ENCODE measurements at places on chromosomes 12 and 14. TPM values are rescaled to one million over a fixed set of nuclear protein-coding genes. Genes with fewer than 3 reads are reported as not detected.
A peak's percentile ranks its signal among the peaks of the same experiment; 100 is the strongest.

Gene PRPH
- not detected for total RNA-seq

Gene MYH6
- total RNA-seq = not detected

- H3K27me3 ChIP-seq = no peaks in the 10 kb centered on the region
- DNase-seq = no peak
- no peaks in the 10 kb centered on the region for H3K4me1 ChIP-seq
- H3K27ac ChIP-seq = no peak overlapping the region
- no peak overlapping the region for H3K4me3 ChIP-seq
- no peaks in the 10 kb centered on the region for H3K36me3 ChIP-seq
Observed at GRCh38 chr12:40647651-40648050, 44.6 kb upstream of the CNTN1 start.

DNA sequence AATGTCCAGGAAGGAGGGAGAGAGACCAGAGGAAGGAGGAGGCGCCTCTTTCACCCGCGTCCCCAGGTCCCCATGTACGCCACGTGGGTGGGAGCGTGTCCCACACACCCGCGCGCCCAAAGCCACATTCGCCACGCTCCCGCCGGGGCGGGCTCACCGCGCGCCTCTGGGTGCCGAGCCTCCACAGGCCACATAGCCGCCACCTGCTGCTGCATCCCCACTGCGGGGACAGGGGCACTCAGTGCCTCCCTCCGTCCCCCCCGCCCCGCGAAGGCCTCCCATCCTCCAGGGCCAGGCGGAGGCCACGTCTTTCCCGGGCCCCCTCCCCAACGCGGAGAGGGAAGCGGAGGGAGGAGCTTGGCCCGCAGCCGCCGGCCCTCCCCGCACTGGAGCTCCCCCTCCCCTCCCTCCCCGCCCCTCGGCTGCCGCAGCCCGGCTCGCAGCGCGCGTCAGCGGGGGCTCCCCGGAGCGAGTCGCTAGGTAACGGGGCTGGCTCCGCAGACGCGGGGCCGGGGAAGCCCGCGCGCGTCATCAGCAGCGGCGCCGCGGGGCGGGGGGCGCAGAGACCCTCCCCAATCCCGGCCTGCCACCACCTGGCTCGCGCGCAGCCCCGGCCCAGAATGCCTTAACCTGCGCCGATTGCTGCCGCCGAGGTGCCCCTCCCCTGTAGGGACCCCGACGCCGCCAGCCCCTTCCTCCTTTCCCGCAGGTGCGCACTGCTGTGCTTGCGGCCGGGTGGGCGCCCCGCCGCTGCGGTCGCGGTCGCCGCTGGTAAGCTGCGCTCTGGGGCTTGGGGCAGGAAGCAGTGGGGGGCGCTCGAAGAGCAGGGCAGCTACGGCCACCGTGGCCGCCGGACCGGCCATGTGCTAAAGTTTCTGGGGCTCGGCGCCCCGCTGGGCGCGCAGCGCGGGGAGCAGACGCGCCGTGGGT lies 536 bp upstream of the TUNAR start:
- H3K4me3 ChIP-seq = no peak overlapping the region
- no peaks in the 10 kb centered on the region for H3K36me3 ChIP-seq
- peaks cover 6% of the 10 kb centered on the region for H3K27me3 ChIP-seq
- H3K27ac ChIP-seq = no peak overlapping the region
- DNase-seq = no peak

Gene LHX5
- not detected for total RNA-seq

DNA sequence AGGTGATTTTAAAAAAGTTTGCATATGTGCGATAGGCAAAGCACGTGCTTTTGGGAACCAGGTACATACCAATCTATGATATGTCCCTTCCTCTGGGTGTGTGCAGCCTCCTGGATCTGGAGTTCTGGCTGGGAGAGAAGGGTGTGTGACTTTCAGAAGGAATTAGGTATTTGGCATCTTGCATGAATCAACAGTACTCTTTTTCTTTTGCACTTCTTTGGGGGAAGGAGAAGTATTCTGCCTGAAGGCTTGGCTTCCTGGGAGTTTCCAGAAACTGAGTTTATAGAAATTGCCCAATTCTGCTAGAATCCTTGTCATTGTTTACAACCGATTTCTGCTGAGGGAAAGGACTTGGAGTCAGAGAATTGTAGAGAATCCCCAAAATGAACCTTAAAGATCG lies 2.9 kb upstream of the CLMN start:
- H3K27ac ChIP-seq = no peak overlapping the region
- no peak for DNase-seq
- H3K4me3 ChIP-seq = no peak overlapping the region
- H3K27me3 ChIP-seq = peaks cover 3% of the 10 kb centered on the region
- peaks cover 3% of the 10 kb centered on the region for H3K4me1 ChIP-seq
- no peaks in the 10 kb centered on the region for H3K36me3 ChIP-seq

Gene TAS2R19
- 3.1 TPM for total RNA-seq

Gene CAPZA3
- total RNA-seq = not detected

Gene RNF34
- 51.1 TPM for total RNA-seq

Gene TMTC2
- total RNA-seq = 7.8 TPM

GRCh38 chr12:113314121-113314529 lies 20.8 kb downstream of the SLC8B1 start:
- H3K4me1 ChIP-seq = no peaks in the 10 kb centered on the region
- peaks cover 17% of the 10 kb centered on the region for H3K36me3 ChIP-seq
- DNase-seq = no peak
- no peaks in the 10 kb centered on the region for H3K27me3 ChIP-seq

- no peak for DNase-seq
- H3K27ac ChIP-seq = no peak overlapping the region
- no peaks in the 10 kb centered on the region for H3K4me1 ChIP-seq
- no peak overlapping the region for H3K4me3 ChIP-seq
Observed at GRCh38 chr14:49959822-49960408, 67.0 kb downstream of the ARF6 start.

GRCh38 chr12:87165733-87166375 lies 863.3 kb downstream of the C12orf50 start:
- peaks cover 6% of the 10 kb centered on the region for H3K4me1 ChIP-seq
- H3K36me3 ChIP-seq = no peaks in the 10 kb centered on the region
- no peak for DNase-seq
- H3K27ac ChIP-seq = no peak overlapping the region
- H3K27me3 ChIP-seq = no peaks in the 10 kb centered on the region
- no peak overlapping the region for H3K4me3 ChIP-seq

GRCh38 chr12:122517877-122518276 lies 8.9 kb downstream of the RSRC2 start:
- no peaks in the 10 kb centered on the region for H3K27me3 ChIP-seq
- no peak overlapping the region for H3K27ac ChIP-seq
- H3K4me1 ChIP-seq = peaks cover under 1% of the 10 kb centered on the region
- peaks cover 75% of the 10 kb centered on the region for H3K36me3 ChIP-seq

GRCh38 chr12:109723311-109723881 lies 9.8 kb downstream of the FAM222A start:
- peaks cover 9% of the 10 kb centered on the region for H3K27me3 ChIP-seq
- no peak for DNase-seq
- no peak overlapping the region for H3K4me3 ChIP-seq
- H3K36me3 ChIP-seq = no peaks in the 10 kb centered on the region
- H3K27ac ChIP-seq = no peak overlapping the region
- no peaks in the 10 kb centered on the region for H3K4me1 ChIP-seq

DNA sequence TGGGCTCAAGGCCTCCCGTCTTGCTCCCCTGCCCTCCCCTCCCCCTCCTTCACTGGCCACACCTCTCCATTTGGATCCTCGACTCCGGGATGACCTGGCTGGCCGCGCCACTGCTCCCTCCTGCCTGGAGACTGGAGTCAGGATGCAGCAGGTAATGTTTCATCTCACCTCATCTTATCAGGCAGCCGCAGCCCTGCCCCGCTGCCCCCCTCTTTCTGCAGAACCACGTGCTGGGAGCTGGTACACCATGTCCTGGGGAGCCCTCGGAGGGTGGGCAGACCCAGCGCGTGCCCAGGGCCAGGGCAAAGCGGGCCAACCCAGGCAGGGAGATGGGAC lies 31.1 kb downstream of the BEGAIN start:
- no peak overlapping the region for H3K27ac ChIP-seq
- H3K4me1 ChIP-seq = no peaks in the 10 kb centered on the region
- H3K36me3 ChIP-seq = no peaks in the 10 kb centered on the region
- no peaks in the 10 kb centered on the region for H3K27me3 ChIP-seq
- no peak overlapping the region for H3K4me3 ChIP-seq

GRCh38 chr14:64717870-64718269 lies 13.6 kb downstream of the PLEKHG3 start:
- peaks cover 16% of the 10 kb centered on the region for H3K4me1 ChIP-seq
- no peak overlapping the region for H3K27ac ChIP-seq
- H3K27me3 ChIP-seq = no peaks in the 10 kb centered on the region
- H3K36me3 ChIP-seq = no peaks in the 10 kb centered on the region
- H3K4me3 ChIP-seq = no peak overlapping the region
- no peak for DNase-seq

GRCh38 chr12:45439039-45439438 lies 223.1 kb downstream of the ANO6 start:
- H3K27ac ChIP-seq = no peak overlapping the region
- DNase-seq = no peak
- no peaks in the 10 kb centered on the region for H3K27me3 ChIP-seq
- H3K36me3 ChIP-seq = no peaks in the 10 kb centered on the region

DNA sequence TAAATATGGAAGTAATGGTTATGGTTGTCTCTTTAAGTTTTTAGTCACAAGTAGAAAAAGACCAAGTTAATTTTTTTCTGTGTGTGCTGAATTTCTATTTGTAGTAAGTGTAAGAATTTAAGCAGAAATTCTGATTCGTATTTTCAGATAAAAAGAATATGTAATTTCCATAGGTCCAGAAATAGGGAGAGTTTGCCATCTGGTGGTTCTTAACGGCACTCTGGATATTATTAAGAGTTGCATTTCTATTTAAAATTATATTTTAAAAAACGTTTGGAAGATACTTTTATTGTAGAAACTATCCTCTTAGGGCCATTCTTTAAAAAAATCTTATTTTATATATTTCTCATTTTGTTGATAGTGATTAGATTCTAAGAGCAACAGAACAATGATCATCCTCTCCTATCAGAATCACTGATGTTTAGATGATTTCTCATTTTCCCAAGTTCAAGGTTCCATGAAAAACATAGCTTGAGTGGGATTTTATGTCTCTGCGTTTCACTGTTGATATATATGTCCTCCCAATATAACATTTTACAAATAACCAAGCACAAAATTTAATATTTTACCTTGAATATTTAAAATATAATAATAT lies 88.3 kb downstream of the LRRK2 start:
- no peaks in the 10 kb centered on the region for H3K36me3 ChIP-seq
- no peaks in the 10 kb centered on the region for H3K27me3 ChIP-seq
- H3K27ac ChIP-seq = no peak overlapping the region
- peak; percentile 43 for DNase-seq
- no peak overlapping the region for H3K4me3 ChIP-seq

- H3K27me3 ChIP-seq = no peaks in the 10 kb centered on the region
- no peak overlapping the region for H3K27ac ChIP-seq
- H3K4me1 ChIP-seq = no peaks in the 10 kb centered on the region
- no peak for DNase-seq
- no peak overlapping the region for H3K4me3 ChIP-seq
- no peaks in the 10 kb centered on the region for H3K36me3 ChIP-seq
Observed at GRCh38 chr12:40711121-40711520, 18.9 kb downstream of the CNTN1 start.

Gene IAPP
- total RNA-seq = not detected

DNA sequence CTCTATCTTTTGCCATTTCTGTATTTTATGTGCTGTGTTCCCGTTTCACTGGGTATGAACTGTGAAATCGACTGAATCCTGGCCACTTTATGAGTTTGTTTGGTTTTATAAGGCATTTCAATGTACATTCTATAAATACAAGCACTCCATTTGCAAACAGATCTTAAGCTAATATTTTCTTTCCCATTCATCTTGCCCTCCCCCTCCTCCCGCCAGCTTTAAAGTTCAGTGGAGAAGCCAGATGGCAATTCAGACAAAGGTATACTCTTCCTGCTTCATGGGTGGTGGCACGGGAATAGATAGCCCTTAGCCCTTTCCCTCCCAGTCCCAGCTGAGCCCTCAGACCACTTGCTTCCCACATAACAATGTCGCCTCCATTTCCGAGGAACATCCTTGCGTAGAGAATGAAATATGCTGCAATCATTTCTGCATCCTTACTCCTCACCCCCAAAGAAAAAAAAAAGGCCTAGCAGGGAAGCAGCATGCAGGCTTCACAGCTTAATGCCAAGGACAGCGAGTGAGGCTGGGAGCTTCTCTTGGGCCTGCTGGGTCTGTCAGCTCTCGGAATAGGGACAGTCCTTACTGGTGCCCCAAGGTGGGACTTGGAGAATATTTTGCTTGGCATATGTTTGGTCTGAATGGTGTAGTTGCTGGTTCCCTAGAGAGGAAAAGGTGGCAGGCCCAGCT lies 52.8 kb upstream of the SRSF5 start:
- no peak overlapping the region for H3K4me3 ChIP-seq
- peaks cover 11% of the 10 kb centered on the region for H3K36me3 ChIP-seq
- peak; percentile 47 for DNase-seq
- H3K4me1 ChIP-seq = peaks cover 34% of the 10 kb centered on the region
- no peaks in the 10 kb centered on the region for H3K27me3 ChIP-seq
- H3K27ac ChIP-seq = no peak overlapping the region

- no peaks in the 10 kb centered on the region for H3K36me3 ChIP-seq
- no peak for DNase-seq
- H3K4me3 ChIP-seq = no peak overlapping the region
- no peak overlapping the region for H3K27ac ChIP-seq
- peaks cover 8% of the 10 kb centered on the region for H3K4me1 ChIP-seq
- peaks cover 9% of the 10 kb centered on the region for H3K27me3 ChIP-seq
Observed at GRCh38 chr14:75341620-75342019, 63.0 kb downstream of the FOS start.

- H3K4me1 ChIP-seq = peaks cover 6% of the 10 kb centered on the region
- no peak overlapping the region for H3K27ac ChIP-seq
- no peaks in the 10 kb centered on the region for H3K27me3 ChIP-seq
- DNase-seq = no peak
Observed at GRCh38 chr12:19852100-19852855, 413.0 kb downstream of the AEBP2 start.

DNA sequence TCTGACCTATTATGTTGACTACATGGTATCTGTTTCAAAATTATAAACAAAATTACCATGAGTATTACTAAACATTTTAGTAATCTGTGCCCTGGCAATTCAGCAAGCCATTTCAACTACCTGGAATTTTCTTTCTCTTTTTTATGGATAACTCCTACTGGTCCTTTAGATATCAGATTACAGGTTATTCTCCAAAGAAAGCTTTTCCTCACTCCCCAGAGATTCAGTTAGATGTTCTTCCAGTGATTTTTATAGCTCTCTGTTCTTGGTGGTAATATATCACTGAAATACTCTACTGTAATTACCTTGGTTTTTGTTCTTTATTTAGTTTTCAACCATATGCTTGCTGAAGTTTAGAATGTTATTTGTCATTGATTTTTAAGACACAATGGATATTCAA lies 930.2 kb upstream of the FOXG1 start:
- no peak overlapping the region for H3K27ac ChIP-seq
- H3K4me3 ChIP-seq = no peak overlapping the region
- DNase-seq = no peak
- H3K36me3 ChIP-seq = no peaks in the 10 kb centered on the region

DNA sequence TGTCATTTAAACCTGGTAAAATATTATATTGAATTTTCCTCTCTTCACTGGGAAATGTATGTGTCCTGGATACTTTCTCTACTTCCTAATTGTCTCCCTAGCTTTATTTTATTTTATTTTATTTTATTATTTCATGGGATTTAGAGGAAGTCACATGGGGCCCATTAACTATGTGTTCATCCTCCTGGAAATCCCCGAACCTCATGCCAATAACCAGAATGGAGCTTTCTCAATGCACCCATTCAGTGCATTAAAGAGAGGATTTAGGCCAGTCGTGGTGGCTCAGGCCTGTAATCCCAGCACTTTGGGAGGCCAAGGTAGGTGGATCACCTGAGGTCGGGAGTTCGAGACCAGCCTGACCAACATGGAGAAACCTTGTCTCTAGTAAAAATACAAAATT lies 1.3 kb upstream of the RPGRIP1 start:
- H3K36me3 ChIP-seq = no peaks in the 10 kb centered on the region
- H3K27ac ChIP-seq = no peak overlapping the region
- DNase-seq = no peak
- H3K4me1 ChIP-seq = no peaks in the 10 kb centered on the region
- no peaks in the 10 kb centered on the region for H3K27me3 ChIP-seq

All from endothelial cell of umbilical vein (primary cell).